ENCODE measurements at places on chromosomes 2 and 18.

GRCh38 chr18:23735021-23735464 is 45.8 kb downstream of the LAMA3 start:
- DNase-seq: no peak

GRCh38 chr2:108010912-108011591 is 24.7 kb downstream of the SLC5A7 start:
- no peak for DNase-seq

GRCh38 chr2:199848389-199849130 is 2.4 kb downstream of the FTCDNL1 start:
- no peak for DNase-seq

DNA sequence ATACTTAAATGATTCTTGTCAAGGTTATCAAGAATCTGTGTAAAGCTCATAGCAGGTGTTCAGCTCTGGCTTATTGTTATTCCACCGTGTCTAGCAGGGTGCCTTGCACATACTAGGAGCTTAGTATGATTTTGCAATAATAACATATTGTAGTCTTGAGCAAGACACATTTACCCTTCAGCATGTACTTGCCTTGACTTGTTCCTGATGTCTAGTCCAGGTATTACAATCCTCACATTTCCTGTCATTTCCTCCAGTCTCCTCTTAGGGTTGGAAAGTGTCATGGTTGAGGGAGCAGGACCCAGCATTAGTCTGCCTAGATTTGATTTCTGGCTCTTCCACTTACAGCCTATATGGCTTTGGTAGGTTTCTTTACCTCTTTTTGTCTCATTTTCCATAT is 246.1 kb downstream of the RAD51AP2 start:
- no peak for DNase-seq

- no peak for DNase-seq
Observed at GRCh38 chr18:66254121-66254520, 349.8 kb downstream of the CDH19 start.

DNA sequence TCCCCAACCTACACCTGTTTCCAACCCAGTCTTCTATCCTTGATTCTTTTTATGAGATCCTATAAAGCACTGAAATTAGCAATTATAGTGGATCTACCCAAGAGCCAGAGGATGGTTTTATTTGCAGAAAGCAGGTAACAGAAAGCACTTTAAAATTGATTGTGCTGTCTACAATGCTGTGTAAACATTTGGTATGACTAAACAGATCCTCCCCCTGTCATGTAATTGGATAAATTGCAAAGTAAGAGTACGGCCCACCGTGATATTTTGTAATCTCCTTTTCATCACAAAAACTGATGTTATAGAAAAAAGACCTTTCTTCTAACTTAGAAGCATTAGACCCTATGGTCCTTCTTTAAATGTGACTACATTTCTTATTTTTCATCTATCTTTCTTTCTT is 11.3 kb upstream of the PPP3R1 start:
- no peak for DNase-seq

GRCh38 chr18:59659508-59660170 is 37.6 kb downstream of the CCBE1 start:
- DNase-seq: no peak

DNA sequence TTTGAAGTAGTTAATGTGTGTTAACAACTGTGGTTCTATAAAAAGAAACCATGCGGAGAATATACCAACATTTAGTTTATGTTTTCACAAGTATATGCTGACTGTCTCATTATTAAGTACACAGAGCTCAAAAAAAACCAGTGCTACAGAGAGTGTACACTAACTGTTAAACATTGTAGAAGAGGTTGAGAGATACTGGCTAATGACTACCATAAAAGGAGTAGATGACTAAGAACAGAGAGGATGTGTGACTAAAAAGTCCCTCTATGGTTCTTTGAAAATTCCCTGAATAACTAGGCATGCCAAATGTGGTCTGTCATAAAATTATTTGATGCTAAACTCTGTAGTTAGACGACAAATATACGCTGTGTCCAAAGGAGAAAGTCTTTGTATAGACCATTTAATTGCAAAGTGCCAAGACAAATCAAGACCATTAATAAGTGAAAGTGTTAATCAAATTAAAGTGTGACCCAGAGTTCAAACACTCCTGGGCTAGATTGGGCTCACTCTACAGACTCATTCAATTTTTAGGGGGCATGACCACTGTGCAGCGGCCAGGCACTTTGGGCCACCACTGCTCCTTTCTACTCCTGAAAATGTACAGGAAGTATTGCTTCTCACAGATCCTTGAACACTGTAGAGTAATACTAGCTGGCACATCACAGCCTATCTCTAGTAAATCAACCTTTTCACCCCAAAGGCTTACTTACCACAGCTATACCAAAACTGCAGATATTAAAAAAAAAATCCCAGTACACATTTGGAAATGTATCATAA is 45.1 kb upstream of the SERTAD2 start:
- peak; percentile 4 for DNase-seq

GRCh38 chr2:20919297-20919800 is 96.4 kb upstream of the LDAH start:
- DNase-seq: no peak

DNA sequence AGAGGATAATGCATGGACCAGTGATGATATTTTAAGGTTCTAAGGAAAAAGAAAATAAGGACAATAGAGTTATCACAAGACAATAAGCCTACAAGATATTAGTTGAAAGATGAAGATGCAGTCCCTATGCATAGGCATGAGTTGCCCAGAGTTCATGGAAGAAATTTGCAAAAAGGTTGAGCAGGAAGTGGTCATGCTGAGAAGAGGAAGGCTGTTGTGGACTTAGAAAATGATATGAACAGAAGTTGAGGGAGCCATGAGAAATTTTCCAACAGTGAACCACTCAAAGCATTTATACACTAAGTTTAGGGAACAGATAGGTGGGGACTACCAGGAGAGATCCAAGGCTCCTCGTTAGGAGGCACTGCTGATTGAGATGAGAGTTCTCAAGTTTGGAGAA is 3.5 kb downstream of the OSBPL6 start:
- no peak for DNase-seq

- DNase-seq: no peak
Observed at GRCh38 chr2:173053043-173053699, 22.5 kb upstream of the MAP3K20 start.

- no peak for DNase-seq
Observed at GRCh38 chr18:75548353-75548905, 120.9 kb upstream of the SMIM21 start.

DNA sequence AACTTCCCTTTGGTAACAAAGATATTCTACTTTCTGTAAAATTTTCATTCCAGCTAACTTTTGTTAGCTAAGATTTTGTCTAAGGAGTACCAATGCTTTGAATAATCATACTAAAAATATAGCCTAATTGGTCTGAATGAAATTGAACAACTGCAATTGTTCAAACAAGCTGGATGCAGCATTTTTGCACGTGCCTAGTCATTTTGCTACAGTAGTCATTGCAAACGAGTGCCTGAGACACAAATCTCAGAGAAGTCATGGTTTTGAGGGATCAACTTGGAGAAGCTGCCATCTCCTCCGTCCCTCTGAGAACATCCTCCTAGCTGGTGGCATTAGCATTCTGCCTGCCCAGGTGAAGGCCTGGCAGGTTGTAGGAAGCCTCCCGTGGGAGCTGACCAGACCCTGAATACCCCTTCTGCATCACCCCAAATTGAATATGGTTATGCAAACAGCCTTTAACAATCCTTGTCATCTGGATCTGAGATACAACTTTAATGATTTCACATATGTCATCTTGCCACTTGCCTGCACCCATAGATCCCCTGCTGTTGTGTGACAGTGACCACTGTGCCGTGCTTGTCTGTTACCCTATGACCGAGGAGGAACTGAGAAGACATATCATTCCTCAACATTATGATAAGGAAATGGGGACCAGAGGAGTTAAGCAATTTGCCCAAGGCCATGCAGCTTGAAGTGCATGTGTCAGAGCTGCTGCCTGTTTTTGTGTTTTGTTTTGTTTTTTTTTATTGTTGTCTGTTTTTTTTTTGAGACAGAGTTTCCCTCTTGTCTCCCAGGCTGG is 29.1 kb upstream of the MGAT4A start:
- DNase-seq: no peak

DNA sequence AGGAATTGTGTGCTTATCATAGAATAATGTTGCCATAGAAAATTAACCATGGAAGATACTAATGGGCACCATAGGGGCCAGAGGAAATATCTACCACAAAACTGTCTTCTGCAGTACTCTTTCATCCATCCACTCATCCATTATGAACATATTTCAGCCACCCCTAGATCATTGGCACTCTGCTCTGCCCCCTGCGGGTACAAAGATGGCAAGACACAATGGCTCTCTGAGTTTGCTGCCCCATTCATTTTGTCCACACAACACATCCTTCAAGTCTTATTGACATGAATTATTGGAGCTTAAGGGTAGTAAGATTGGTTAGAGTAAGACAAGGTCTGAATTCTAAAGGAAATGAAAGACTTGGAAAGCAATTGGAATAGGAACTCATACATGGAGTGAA is 1224.7 kb upstream of the CELF4 start:
- DNase-seq: no peak

DNA sequence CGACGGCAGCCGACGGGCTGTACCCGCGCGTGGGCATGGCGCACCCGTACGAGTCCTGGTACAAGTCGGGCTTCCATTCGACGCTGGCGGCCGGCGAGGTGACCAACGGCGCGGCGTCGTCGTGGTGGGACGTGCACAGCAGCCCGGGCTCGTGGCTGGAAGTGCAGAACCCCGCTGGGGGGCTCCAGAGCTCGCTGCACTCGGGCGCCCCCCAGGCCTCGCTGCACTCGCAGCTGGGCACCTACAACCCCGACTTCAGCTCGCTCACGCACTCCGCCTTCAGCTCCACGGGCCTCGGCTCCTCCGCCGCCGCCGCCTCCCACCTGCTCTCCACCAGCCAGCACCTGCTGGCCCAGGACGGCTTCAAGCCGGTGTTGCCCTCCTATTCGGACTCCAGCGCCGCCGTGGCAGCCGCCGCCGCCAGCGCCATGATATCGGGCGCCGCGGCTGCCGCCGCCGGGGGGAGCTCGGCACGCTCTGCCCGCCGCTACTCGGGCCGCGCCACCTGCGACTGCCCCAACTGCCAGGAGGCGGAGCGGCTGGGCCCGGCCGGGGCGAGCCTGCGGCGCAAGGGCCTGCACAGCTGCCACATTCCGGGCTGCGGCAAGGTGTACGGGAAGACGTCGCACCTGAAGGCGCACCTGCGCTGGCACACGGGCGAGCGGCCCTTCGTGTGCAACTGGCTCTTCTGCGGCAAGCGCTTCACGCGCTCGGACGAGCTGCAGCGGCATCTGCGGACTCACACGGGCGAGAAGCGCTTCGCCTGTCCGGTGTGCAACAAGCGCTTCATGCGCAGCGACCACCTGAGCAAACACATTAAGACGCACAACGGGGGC is 2.0 kb downstream of the SP9 start:
- DNase-seq: no peak

GRCh38 chr18:79367480-79367879 is 28.2 kb upstream of the NFATC1 start:
- DNase-seq: no peak

DNA sequence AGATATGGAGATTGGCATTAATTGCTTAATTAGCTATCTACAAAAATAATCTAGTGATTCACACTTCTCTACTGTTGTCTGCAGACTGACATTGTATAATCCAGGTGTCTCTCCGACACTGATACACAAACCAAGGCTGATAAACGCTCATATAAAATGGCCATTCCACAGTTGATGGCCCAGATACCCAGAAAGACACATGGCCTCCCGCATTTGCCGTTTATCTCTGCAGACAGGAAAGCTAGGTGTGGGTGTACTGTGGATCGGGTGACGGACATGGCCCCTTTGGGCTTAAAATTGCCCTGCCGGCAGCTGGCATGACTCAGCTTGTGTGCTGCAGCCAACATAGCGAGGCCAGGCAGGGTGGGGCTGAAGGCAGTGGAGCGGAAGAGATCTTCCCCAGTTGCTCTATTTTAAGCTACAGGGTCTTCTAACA is 18.5 kb downstream of the PMAIP1 start:
- DNase-seq: no peak

DNA sequence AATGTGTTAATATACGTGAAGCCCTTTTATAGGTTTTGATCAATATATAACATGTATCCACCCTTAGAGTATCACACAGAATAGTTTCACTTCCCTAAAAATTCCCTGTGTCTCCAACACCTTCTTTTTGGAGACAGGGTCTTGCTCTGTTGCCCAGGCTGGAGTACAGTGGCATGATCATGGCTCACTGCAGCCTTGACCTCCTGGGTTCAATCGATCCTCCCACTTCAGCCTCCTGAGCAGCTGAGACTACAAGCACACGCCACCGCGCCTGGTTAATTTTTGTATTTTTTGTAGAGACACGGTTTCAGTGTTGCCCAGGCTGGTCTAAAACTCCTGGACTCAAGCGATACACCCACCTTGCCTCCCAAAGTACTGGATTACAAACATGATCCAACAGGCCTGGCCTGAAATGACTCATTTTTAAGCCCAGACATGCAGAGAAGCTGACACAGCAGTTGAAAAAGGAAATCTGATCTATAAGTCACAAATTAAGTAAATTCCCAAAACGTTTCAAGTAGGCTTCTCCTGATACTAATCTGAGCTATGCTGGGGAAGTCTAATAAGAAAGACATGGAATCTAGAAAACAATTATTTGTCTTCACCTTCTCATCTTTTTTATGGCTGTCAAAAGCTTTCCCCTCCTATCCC is 2.9 kb downstream of the DUSP11 start:
- no peak for DNase-seq

DNA sequence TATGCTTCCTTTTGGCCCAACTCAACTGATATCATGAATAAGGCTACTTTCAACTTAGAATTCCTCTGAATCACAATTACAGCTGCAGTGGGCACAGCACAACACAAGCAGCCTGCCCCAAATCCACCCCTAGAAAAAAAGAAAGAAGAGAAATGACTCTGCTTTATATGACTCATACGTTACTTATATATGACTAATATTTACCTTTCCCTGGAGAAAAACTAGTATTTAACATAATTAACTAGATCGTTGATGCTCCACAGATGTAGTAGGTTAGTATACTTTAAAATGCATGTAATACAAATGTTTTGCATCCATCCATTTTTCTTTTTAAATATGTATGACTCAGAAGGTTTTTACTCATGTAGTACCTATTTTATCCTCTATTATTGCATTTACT is 133.3 kb upstream of the UNC80 start:
- DNase-seq: no peak

GRCh38 chr2:232913903-232914302 is 43.8 kb downstream of the SNORC start:
- DNase-seq: no peak

- DNase-seq: no peak
Observed at GRCh38 chr18:5582849-5583681, 39.3 kb upstream of the EPB41L3 start.

Data from activated CD4-positive, alpha-beta T cell treated with anti-CD3 and anti-CD28 coated beads, Interleukin-2, amount 50 U/mL, for 24 hours (primary cell).